Heart left ventricle (tissue), 16 donors: ENCODE measurements at places on chromosomes 4 and X. TPM values are rescaled to one million over a fixed set of nuclear protein-coding genes. Genes with fewer than 3 reads are reported as not detected.

TCP11X2 gene
- total RNA-seq: not detected

RIPPLY1 gene
- total RNA-seq: not detected

INTU gene
- total RNA-seq: 5.0 TPM

SMAD1 gene
- 20.3 TPM for total RNA-seq

UGT2A1 gene
- total RNA-seq: not detected

HAND2 gene
- 175 TPM for total RNA-seq

MAGEE1 gene
- total RNA-seq: 2.8 TPM

ADAM29 gene
- not detected for total RNA-seq

SUPT20HL2 gene
- not detected for total RNA-seq

NXF3 gene
- not detected for total RNA-seq

VCX3B gene
- not detected for total RNA-seq

MAGEB1 gene
- total RNA-seq: not detected

PF4V1 gene
- not detected for total RNA-seq

NDST4 gene
- not detected for total RNA-seq

SOWAHB gene
- total RNA-seq: 0.21 TPM

GRIA3 gene
- 4.7 TPM for total RNA-seq

HSD17B13 gene
- 0.43 TPM for total RNA-seq

CT45A2 gene
- not detected for total RNA-seq

MAGEA9B gene
- not detected for total RNA-seq
